ENCODE measurements at places on chromosomes 11 and 22.

DNA sequence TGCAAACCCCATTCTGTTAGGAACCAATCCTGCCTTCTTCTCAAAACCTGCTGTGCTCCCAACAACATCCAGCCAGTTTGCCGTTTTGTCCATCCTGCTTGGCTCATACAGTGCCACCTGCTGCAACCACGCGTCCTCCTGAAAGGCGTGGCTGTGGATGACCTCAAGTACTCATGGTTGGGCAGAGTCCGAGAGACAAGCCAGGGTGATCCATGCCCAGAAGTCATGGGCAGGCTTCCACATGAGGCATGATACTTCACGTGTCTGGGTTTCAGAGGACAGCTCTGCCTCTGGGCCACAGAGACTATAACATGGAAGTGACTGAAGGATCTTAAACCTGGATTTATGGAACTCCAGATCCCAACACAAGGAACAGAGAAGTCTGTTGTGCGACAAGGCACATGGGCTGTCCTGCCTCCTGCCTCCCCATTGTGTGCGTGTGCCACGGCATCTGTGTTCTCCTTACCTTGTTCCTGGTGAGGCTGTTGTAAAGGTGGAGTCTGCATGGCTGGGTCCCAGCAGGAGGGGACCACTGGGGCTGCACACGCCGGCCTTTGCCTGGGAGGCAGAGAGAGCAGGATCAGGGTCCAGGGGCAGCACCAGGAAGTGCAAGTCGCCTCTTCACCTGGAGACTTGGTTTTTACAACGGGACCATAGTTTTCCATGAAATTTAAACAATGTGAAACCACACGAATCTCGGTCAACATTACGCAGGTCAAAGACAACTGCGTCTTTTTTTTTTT, 15.4 kb downstream of the CARS1 start:
- DNase-seq: no peak

DNA sequence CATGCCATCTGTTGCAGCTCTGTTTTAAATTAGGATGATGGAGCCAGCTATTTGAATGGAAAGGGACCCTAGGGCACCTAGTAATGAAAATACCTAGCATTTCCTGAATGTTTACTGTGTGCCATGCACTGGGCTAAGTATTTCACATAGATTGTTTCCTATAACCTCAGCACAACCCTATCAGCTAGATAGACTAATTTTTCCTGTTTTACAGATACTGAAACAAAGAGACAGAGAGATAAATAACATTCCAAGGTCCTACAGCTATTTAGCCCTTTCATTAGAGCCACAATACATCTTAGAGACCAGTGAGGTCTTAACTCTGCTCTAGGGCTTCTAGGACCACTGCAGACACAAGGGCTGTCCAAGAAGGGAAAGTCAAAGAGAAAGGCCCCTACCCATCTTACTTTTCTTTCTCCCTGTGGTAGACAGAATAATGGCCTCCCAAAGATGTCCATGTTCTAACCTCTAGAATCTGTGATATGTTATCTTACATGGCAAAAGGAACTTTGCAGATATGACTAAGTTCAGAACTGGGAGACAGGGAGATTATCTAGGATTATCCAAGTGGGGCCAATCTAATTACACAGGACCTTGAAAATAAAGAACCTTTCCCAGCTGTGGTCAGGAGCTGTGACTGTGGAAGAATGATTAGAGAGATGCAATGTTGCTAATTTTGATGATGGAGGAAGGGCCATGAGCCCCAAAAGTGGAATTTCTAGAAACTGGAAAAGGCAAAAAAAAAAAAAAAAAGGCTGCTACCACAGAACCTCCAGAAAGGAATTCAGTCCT, 157.0 kb downstream of the CCDC34 start:
- no peak for DNase-seq

DNA sequence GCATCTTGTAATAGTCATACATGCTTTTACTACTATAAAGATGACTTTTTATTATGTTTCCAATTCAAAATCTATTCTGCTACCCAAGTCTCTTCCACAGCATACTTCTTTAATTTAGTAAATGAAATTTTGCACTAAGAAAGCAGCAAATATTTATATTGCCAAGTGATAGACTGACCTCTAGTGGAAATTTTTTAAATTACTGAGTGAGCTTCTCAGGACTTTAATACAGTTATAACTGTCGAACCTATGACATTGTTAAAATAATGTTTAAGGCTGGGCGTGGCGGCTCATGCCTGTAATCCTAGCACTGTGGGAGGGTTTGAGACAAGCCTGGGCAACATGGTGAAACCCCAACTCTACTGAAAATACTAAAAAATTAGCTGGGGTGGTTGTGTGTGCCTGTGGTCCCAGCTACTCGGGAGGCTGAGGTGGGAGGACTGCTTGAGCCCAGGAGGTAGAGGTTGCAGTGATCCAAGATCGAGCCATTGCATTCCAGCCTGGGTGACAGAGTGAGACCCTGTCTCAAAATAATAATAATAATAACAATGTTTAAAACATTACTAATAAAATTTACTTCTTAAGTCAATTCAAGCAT, 27.3 kb downstream of the STK33 start:
- no peak for DNase-seq

DNA sequence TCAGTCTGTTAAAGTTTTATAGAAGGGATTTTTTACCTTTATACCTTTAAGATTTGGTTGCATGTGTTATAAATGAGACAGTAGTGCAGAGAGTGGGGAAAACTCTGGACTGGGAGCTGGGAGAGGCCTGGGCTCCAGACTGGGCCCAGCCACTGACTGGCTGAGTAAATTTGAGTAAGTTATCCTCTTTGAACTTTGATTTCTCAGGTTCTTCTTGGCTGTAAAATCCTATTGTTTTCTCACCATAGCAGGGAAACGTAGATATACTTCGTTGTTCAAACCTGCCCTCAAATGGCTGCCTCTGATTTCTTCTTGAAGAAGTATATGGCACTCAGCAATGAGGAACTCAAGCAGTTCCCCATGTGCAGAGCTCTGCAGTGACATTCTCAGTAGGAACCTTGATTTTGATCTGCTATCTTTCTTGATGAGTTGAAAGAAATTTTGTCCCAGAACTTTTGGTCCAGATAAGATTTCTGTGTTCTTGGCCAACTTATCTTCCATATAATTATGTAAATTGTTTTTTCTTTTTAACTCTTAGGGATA, 8.8 kb downstream of the BMAL1 start:
- no peak for DNase-seq

- no peak for DNase-seq
These were observed 44.9 kb downstream of the TTC17 start for GRCh38 chr11:43403357-43404231.

DNA sequence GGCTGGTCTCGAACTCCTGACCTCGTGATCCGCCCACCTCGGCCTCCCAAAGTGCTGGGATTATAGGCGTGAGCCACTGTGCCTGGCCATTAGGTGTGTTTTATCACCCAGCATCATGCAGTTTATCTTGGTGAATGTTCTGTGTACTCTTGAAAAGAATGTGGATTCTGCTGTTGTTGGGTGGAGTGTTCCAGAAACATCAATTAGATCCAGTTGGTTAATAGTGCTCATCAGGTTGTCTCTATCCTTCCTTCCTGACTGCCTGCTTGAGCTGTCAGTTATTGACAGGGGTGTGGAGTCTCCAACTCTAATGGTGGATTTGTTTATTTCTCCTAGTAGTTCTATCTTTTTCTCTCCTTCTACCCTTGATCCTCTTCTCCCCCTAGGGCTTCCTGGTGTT, 30.2 kb upstream of the PPP6R3 start:
- DNase-seq: no peak

- no peak for DNase-seq
These were observed 1.2 kb upstream of the NAALADL1 start for GRCh38 chr11:65059523-65059922.

Measured in T follicular helper cell (primary cell).